ENCODE measurements at places on chromosomes 1 and 21.

DNA sequence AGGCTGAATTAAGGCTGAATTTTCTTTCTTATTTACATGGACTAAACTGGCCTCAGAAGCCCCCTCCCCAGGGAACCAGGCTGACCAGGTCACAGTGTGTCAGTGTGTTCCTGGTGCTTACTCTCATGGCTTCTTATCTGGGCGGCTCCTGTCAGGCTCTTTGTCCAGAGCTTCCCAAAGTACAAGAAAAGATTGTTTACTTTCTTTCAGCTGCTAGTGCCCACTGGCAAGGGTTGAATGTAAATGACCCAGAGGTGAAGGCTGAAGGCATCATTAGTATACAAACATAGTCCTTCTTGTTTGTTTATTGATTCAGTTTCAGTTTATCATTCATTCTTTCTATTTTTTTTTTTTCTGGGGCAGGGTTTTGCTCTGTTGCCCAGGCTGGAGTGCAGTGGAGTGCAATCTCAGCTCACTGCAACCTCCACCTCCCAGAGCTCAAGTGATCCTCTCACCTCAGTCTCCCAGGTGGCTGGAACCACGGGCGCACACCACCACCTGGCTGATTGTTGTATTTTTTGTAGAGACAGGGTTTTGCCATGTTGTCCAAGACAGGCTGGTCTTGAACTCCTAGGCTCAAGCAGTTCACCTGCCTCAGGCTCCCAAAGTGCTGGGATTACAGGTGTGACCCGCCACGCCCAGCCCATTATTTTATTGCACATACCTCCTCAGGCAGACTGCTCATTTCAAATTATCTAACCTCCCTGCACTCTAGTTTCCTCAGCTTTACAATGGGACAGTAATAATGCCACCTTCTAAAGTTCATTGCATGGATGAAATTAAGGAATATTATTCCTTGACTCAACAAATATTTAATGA is 9.8 kb upstream of the KDM4A start:
- no peak for DNase-seq

- no peak for DNase-seq
Measured at GRCh38 chr1:232695621-232696385, 65.9 kb upstream of the SIPA1L2 start.

- DNase-seq, result no peak
Measured at GRCh38 chr1:239516579-239516978, 130.2 kb downstream of the CHRM3 start.

- no peak for DNase-seq
Measured at GRCh38 chr1:178019622-178020021, 49.8 kb upstream of the SEC16B start.

DNA sequence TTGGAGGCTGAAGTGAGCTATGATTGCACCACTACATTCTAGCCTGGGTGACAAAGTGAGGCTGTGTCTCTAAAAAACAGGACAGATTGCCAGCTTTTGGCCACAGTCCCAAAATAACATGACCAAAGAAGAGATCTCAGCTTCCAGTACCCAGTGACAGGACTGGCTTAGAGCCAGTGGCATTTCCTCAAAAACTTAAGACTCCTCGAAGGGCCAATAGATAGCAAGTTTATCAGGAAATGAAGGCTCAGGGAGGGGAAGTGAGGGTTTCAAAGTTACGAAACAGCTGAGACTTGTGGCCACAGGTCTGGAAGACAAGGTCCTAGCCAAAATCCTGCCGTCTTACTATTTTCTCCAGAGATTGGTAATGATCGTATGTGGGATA is 6.3 kb upstream of the TMEM39B start:
- no peak for DNase-seq

DNA sequence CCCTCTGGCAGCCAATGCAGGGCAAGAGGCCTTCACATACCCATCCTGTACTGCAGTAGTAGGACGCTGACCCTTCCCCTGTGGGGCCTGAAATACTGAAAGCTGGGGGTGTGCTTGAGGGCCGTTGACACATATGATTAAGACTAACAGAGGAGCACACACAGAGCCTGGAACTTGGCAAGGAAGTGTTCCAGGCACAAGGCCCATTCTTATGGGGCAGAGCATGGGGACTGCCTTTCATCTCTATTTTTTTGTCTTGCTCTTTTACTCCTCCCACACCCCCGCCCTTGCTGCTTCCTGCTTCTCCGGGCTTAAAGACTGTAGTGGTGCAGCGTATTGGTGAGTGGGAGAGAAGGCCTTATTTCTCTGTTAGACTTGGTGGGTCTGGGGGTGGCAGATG is 137.4 kb downstream of the BACH1 start:
- DNase-seq, result peak; percentile 35

DNA sequence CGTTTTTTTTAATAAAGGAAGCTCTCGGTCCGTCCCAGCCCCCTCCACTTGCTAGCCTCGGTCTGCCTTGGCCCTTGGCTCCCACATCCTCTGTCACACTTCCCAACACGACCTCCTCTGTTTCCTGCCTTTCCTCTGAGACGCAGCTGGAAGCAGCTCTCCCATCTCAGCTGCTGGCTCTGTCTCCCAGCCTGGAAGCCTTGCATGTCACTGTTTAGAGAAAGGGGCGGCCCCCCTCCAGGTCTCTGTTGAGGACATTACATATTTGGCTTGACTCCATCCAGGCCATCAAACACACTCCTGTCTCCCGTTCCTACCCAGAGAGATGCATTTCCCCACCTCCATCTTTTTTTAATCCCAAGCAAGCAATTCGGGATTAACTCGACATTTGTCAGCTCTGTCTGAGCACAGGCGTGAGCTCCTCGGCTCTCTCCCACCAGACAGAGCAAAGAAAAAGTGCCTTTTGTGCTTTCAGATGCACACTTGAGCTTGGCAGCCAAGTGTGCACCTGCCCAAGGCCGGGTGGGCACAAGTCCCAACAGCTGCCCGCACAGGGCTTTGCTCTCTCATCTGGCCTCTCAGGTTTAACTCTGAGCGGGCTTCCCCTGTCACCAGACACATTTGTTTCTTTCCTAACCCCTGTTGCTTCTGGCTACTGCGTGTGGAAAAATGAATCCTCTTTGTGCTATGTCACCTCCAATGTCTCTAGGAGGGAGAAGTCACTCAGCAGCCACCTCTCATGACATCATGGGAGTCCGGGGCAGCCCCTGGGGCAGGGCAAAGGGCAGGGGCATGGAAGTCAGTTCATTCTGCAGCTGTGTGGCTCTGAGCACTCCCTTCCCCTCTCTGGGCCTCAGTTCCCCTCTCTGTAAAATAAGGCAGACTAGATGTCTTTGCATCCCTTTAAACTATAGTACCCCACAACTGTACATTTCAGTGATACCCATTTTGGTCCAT is 108.3 kb downstream of the KCND3 start:
- DNase-seq, result no peak

- no peak for DNase-seq
Measured at GRCh38 chr1:1326075-1326605, 1.5 kb downstream of the CPTP start.

GRCh38 chr1:201715351-201715750 is 113.6 kb upstream of the IPO9 start:
- DNase-seq, result no peak

GRCh38 chr1:65401612-65402011 is 18.9 kb upstream of the LEPR start:
- DNase-seq, result no peak

DNA sequence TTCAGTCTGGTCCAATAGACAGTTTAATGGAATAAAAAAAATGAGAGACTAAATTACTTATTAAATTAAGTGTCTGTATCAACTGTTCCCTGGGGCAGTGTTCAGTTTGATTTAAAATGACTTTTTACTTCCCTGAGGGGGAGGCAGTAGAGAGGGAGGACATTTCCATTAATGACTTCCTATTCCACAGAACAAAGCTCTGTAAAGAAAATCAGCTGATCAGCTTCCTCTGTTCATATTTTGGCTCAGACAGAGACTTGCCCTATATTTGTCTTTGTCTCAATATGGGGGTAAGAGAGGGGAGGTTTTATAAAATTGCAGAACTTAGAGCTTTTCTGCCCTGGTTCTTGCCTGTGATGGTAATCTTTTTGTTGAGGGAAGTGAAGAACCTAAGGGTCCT is 8.4 kb downstream of the CFAP126 start:
- no peak for DNase-seq

DNA sequence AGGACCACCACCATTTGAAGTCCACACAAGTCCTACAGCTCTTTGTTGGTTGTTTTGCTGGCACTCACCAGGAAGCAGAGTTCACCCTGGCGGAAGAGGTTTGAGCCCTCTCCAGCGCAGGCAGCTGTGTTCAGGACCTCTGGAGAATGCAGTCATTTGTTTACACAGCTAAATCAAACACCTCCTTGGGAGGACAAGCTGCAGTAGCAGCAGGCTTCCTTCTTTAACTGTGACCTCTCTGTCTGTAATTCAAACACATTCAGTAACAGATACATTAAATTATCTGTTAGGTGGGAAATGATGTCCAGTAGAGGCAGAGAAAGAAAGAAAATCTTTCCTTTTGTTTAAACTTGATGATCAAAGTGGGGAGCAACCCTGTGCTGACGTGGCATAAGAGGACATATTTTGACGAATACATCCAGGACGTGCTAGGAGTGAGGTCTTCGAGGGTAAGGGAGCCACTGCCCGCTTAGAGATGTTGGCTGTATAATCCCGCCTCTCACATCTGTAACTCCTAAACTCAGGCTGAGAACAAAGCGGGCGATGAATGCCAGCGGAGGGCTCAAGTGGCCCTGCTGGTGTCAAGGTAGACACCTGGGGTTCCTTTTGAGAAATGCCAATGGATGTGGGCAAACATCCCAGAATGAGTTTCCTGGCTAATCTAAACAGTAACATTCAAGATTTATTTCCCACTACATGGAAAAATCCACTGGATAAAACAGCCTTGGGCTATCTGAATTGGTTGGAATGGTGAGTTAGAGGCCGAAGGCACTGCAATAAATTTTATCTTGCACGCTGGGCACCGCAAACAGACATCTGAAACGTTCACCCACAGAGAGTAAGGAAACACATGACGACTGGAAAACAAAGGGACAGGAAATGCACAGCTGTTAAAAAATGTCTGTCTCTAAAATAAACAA is 51.7 kb downstream of the ABCA4 start:
- DNase-seq, result no peak

DNA sequence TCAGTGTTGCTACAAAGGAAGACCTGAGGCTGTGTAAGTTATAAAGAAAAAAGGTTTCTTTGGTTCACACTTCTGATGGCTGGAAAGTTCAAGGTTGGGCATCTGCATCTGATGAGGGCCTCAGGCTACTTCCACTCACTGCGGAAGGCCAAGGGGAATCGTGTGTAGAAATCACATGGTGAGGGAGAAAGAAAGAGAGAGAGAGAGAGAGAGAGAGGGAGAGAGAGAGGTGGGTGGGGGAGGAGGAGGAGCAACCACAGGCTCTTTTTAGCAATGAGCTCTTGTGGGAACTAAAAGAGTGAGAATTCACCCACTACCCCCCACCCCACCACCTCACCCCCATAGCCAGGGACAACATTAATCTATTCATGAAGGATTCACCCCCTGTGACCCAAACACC is 59.9 kb downstream of the CLSTN1 start:
- no peak for DNase-seq

- no peak for DNase-seq
Measured at GRCh38 chr1:230359992-230360668, 66.0 kb downstream of the PGBD5 start.

DNA sequence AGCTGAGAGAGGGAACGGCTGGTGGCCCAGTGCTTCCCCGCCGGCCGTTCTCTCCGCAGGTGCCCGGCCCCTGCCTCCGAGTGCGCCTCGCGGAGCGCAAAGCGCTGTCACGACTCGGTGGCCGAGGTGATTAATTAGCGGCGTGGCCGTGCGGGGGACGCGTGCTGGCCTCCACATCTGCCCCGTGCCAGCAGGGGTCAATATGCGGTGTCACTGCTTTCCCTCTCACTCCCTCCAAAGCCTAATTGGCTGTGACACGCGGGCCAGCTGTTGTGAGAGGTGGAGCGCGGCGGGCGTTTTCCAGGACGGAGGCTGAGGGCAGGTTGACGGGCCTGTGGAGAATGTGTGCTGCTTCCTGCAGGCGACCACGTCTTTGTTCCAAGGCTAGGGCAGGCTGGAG is 239.0 kb downstream of the LMX1A start:
- no peak for DNase-seq

- no peak for DNase-seq
Measured at GRCh38 chr1:240417317-240417716, 194.6 kb downstream of the GREM2 start.

DNA sequence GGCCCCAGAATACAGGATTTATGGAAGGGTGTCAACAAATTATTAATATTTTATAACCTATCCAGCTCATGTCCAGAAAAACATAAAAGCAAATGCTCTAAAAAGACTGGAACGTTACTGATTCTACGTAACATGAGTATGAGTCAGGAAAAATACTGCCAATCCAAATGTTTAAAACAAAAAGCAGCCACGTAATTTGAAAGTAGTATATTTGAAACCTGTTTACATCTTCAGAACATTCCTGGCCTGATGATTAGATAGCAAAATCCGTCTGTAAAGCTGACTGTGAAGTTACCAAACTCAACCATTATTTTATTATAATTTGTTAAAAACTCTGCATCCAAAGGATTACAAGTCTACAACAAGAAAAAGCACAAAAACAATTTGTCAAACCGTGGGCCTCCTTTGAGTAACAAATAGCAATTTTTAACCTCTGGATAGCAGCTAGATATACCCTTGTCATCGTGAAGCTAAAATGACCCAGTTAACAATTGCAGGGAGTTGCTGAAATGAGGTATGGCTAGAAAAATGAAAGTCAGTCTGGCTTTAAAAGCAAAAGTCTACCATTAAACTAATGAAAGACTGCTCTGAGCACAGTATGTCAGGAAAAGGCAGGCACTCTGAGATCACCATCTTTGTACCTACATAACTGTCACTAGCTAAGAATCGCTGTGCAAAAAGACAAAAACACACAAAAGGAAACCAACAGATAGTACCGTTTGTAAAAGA is 1.2 kb downstream of the UBR4 start:
- no peak for DNase-seq

DNA sequence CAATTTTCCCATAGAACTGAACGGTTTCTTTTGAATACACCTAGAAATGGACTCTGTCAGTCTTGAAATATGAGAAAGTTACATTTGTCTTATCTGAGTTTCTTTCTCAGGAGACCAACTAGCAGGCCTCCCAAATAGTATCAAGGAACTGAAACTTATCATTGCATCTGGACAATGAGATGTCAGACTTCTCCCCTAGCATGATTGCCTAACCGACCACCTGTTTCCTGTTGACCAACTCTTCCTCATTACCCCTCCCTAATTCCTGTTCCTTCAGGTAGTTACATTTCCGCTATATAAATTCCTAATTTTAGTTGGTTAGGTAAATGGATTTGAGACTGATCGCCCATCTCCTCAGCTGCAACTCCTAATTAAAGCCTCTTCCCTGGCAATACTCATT is 1587.3 kb downstream of the NCAM2 start:
- DNase-seq, result no peak

DNA sequence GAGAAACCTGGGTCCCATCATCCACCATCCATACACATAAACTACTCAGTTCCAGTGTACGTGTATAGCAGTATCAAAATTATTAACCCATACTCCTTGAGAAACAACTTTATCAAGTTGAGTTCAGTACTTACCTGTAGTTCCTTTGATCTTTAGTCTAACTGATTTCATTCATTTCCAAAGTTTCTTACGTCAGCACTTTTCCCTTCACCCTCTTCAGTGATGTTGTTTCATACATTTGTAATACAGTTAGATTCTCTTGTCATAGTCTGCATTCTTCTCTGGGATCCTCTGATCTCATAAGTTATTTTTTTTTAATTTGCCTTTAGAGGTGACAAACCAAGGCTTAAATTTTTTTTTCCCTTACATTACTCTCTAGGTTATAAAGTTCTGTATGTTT is 143.2 kb downstream of the PIK3R3 start:
- no peak for DNase-seq

- no peak for DNase-seq
Measured at GRCh38 chr1:78009836-78010235, 5.1 kb downstream of the DNAJB4 start.

- no peak for DNase-seq
Measured at GRCh38 chr1:184832517-184832916, 77.9 kb upstream of the EDEM3 start.
